ENCODE measurements at places on chromosomes 3 and 15. TPM values are rescaled to one million over a fixed set of nuclear protein-coding genes. Genes with fewer than 3 reads are reported as not detected.

EFCC1 gene
- not detected for polyA plus RNA-seq

PPP4R2 gene
- polyA plus RNA-seq = 19.2 TPM

C15orf61 gene
- 2.6 TPM for polyA plus RNA-seq

TNFSF10 gene
- polyA plus RNA-seq = 22.2 TPM

SLC9C1 gene
- not detected for polyA plus RNA-seq

DNA sequence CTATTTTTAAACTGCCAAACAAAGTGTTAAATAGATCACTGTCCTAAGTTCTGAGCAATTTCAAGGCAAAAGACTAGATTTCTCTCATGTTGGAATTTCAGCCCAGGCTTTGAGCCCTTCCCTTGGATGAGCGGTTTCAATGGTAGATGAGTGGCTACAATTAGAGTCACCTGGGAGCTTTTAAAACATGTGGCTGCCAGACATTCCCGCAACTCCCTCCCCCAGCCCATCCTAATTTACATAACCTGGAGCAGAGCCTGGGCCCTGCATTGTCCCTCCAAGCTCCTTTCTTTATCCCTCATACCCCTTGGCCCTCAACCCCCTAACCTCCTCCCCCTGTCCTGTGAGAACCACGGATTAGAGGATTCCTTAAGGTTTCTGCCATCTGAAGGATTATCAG lies 357.5 kb upstream of the UMPS start:
- H3K4me3 ChIP-seq = no peak overlapping the region
- H3K36me3 ChIP-seq = no peaks in the 10 kb centered on the region
- no peak overlapping the region for H3K27ac ChIP-seq
- no peaks in the 10 kb centered on the region for H3K4me1 ChIP-seq
- no peaks in the 10 kb centered on the region for H3K27me3 ChIP-seq

DNA sequence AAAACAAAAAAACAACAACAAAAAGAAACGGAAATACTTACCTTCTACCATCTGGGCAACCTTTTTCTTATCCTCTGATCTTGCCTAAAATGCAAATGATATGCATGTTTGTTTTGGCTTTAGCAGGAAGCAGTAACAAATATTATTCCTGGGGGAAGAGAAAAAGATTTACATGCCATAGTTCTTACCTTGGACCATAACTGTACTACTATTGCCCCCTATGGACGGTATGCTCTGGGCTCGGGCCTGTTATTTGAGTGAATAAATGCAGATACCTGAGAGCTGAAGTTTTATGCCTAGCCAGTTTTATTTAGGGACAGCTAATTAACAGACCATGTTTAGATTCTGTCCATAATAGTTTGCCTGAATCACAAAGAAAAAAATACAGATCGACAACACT lies 12.6 kb upstream of the STARD5 start:
- no peak overlapping the region for H3K27ac ChIP-seq
- DNase-seq = no peak
- peaks cover 3% of the 10 kb centered on the region for H3K4me1 ChIP-seq
- H3K4me3 ChIP-seq = no peak overlapping the region

DNA sequence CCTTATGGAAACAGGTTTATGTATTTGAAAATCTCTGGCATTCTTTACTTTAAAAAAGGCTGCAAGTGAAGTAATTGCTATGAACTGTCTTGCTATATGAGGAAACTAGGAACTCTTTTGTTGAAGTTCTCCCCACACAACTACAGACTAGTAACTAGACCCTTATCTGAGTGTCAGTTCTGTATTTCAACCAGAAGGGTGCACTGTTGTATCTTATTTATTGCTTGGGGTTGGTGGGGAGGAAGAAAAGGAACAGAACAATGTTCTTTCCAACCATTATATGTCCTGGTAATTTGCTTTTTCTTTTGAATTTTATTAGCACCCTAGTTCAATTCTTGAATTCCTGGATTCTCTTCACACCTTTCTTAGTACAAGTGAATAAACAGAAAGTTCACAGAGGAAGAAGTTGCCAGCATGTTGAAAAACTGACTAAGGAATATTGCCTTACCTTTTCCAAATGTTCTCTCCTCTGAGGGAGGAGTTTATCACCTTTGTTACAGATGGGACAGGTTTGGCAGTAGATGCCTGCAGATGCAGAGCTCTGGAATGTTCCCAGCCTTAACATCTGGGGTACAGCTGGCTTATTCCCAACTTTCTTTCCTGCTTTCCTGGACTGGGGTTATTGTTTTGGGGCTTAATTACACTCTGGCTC lies 162.4 kb upstream of the CFAP20DC start:
- no peaks in the 10 kb centered on the region for H3K27me3 ChIP-seq
- H3K27ac ChIP-seq = peak overlapping the region; percentile 7
- no peak overlapping the region for H3K4me3 ChIP-seq

GRCh38 chr3:57805266-57805665 lies 49.2 kb downstream of the SLMAP start:
- no peaks in the 10 kb centered on the region for H3K27me3 ChIP-seq
- no peak for DNase-seq
- no peaks in the 10 kb centered on the region for H3K36me3 ChIP-seq
- no peak overlapping the region for H3K4me3 ChIP-seq
- peak overlapping the region; percentile 99 for H3K27ac ChIP-seq
- peaks cover 52% of the 10 kb centered on the region for H3K4me1 ChIP-seq

GRCh38 chr3:24043168-24043567 lies 98.1 kb downstream of the NR1D2 start:
- H3K27ac ChIP-seq = no peak overlapping the region
- H3K4me3 ChIP-seq = no peak overlapping the region
- peaks cover 9% of the 10 kb centered on the region for H3K4me1 ChIP-seq
- no peaks in the 10 kb centered on the region for H3K36me3 ChIP-seq
- DNase-seq = no peak

DNA sequence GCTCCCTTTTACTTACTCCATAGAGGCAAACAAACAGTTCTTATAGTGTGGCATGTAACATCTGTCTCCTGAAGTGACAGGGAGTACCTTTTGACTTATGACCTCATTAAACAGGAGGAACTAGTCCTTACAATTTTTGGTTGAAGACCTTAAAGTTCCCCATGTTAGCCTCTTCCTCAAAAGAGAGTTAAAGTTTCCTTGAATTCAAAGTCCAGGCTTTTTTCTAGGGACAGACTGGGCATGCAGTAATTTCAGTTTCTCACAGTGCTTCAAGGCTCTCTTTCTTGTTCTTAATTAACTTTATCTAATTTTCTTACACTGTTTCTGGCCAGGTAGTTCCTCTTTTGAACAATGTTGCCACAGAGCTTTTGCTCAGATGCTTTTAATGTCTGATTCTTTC lies 12.1 kb downstream of the GOLM2 start:
- no peaks in the 10 kb centered on the region for H3K36me3 ChIP-seq
- no peak overlapping the region for H3K4me3 ChIP-seq
- no peak for DNase-seq
- no peaks in the 10 kb centered on the region for H3K27me3 ChIP-seq

DNA sequence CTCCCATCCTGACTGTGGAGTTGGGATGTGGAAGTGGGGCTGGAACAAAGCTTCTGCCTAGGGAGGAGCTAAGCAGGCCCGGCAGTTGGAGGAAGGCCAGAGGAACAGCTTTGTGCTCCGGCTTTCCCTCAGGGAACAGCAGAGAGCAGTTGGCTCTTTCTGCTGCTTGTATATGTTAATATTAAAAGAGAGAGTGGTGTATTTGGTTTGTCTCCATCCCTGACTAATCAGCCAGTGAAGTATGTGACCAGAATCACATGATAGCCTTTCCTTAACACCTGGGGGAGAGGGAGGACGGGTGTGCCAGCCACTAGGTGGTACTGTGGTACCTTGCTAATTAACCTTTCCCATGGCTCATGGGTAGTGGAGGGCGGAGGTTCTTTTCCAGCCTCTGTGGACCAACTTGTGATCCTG lies 10.0 kb downstream of the EIF2B5 start:
- H3K27me3 ChIP-seq = no peaks in the 10 kb centered on the region
- peaks cover 4% of the 10 kb centered on the region for H3K4me1 ChIP-seq
- H3K36me3 ChIP-seq = peaks cover 46% of the 10 kb centered on the region
- H3K27ac ChIP-seq = no peak overlapping the region
- no peak overlapping the region for H3K4me3 ChIP-seq
- peak; percentile 42 for DNase-seq

DNA sequence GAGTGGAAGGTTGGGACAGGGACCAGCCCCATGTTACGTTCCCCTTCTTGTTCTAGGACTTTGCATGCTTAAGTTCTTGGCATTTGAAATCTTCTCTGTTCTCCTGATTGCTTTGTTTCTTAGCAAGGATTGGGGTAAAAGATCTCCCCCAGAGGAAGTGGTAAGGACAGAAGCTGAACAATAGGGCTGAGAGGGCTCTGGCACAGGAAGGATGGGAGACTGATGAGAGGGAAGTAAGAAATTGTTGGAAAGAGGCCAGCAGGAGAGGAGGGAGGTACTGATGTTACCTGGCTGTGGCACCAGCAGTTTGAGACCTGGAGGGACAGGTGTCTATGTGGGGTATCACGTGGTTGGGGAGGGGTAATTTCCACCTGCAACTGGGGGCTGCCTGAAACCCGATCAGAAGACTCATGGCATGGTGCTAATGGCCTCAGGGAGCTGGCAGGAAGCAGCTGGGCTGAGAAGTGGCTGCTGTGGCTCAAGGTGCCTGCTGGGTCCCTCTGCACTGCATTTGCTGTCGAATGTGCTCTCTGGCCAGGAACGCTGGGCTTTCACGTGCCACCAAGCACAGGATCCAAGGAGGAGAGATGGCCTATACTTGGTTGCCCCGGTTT lies 108.4 kb downstream of the LSM3 start:
- H3K36me3 ChIP-seq = no peaks in the 10 kb centered on the region
- no peaks in the 10 kb centered on the region for H3K27me3 ChIP-seq
- H3K4me3 ChIP-seq = no peak overlapping the region
- H3K27ac ChIP-seq = no peak overlapping the region
- no peak for DNase-seq
- H3K4me1 ChIP-seq = peaks cover 4% of the 10 kb centered on the region

- no peaks in the 10 kb centered on the region for H3K27me3 ChIP-seq
- no peaks in the 10 kb centered on the region for H3K36me3 ChIP-seq
- H3K27ac ChIP-seq = peak overlapping the region; percentile 13
- H3K4me3 ChIP-seq = no peak overlapping the region
Measured at GRCh38 chr15:59333401-59334075, 39.1 kb downstream of the MYO1E start.

GRCh38 chr15:100330221-100330620 lies 11.6 kb downstream of the ADAMTS17 start:
- no peaks in the 10 kb centered on the region for H3K36me3 ChIP-seq
- no peak overlapping the region for H3K4me3 ChIP-seq
- no peak overlapping the region for H3K27ac ChIP-seq
- peaks cover 8% of the 10 kb centered on the region for H3K27me3 ChIP-seq
- H3K4me1 ChIP-seq = no peaks in the 10 kb centered on the region

GRCh38 chr3:141019244-141019643 lies 31.9 kb upstream of the SPSB4 start:
- no peaks in the 10 kb centered on the region for H3K27me3 ChIP-seq
- no peak overlapping the region for H3K27ac ChIP-seq
- no peak for DNase-seq
- H3K4me3 ChIP-seq = no peak overlapping the region
- H3K36me3 ChIP-seq = no peaks in the 10 kb centered on the region

- no peak overlapping the region for H3K27ac ChIP-seq
- H3K27me3 ChIP-seq = no peaks in the 10 kb centered on the region
- no peaks in the 10 kb centered on the region for H3K36me3 ChIP-seq
- peaks cover 12% of the 10 kb centered on the region for H3K4me1 ChIP-seq
Measured at GRCh38 chr3:144142151-144142840, 170.7 kb downstream of the DIPK2A start.

GRCh38 chr3:134145183-134145582 lies 105.5 kb downstream of the RYK start:
- H3K27ac ChIP-seq = no peak overlapping the region
- DNase-seq = no peak
- peaks cover under 1% of the 10 kb centered on the region for H3K36me3 ChIP-seq
- no peaks in the 10 kb centered on the region for H3K4me1 ChIP-seq
- no peaks in the 10 kb centered on the region for H3K27me3 ChIP-seq
- H3K4me3 ChIP-seq = no peak overlapping the region

GRCh38 chr3:185076219-185076618 lies 76.6 kb downstream of the C3orf70 start:
- no peak overlapping the region for H3K4me3 ChIP-seq
- DNase-seq = no peak
- H3K27me3 ChIP-seq = no peaks in the 10 kb centered on the region
- no peaks in the 10 kb centered on the region for H3K36me3 ChIP-seq
- no peak overlapping the region for H3K27ac ChIP-seq

DNA sequence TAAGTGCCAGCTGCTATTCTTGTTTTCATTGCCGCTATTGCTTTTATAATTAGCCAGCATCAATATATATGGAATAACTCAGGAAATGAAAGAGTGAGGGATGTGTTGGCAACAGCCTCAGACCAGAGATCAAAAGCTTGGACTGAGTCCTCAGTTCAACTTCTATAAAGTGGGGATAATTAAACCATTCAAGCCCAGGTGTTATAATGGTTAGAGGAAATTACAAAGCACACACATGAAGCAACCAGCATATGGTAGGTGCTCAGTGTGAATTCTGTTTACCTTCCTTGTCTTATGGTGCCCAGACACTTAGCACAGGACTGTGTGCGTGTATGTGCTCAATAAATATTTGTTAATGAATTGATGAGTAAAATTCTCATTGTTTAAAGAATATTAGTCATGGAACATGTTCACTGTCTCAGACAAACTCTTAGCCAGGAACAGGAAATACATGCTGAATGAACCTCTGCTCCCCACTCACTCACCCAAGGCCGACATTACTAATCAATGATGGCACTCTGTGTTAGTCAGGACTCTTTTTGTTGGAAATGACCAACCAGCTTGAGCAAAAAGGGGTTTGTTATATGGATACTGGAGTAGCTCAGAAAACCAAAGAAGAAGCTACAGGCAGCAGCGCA lies 16.7 kb upstream of the CCDC174 start:
- no peak for DNase-seq
- H3K4me3 ChIP-seq = no peak overlapping the region
- H3K4me1 ChIP-seq = peaks cover 14% of the 10 kb centered on the region
- no peaks in the 10 kb centered on the region for H3K36me3 ChIP-seq
- no peaks in the 10 kb centered on the region for H3K27me3 ChIP-seq

DNA sequence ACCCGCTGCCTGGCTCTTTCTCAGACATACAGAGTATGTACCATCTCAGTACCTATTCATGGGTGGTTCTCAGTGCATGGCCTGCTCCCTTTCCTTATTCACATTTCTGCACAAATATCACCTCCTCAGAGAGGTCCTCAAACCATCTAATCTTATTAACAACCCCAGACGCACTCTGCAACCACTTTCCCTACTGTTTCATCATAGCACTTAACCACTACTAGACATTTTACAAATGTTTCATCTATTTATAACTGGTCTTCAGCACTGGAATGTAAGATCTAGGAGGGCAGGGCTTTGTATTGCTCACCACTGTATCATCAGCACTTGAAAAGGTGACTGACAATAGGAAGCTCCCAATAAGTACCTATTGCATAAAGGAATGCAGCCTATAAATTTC lies 45.1 kb downstream of the TNIK start:
- H3K27me3 ChIP-seq = no peaks in the 10 kb centered on the region
- H3K36me3 ChIP-seq = no peaks in the 10 kb centered on the region
- peak; percentile 49 for DNase-seq

GRCh38 chr15:93671387-93671943 lies 559.9 kb upstream of the MCTP2 start:
- H3K4me1 ChIP-seq = no peaks in the 10 kb centered on the region
- DNase-seq = no peak
- H3K27me3 ChIP-seq = no peaks in the 10 kb centered on the region
- no peak overlapping the region for H3K4me3 ChIP-seq
- no peak overlapping the region for H3K27ac ChIP-seq
- H3K36me3 ChIP-seq = no peaks in the 10 kb centered on the region

GRCh38 chr3:69178838-69179739 lies 56.7 kb upstream of the LMOD3 start:
- peak overlapping the region; percentile 98 for H3K27ac ChIP-seq
- DNase-seq = peak; percentile 41
- H3K36me3 ChIP-seq = peaks cover 45% of the 10 kb centered on the region
- no peak overlapping the region for H3K4me3 ChIP-seq
- H3K27me3 ChIP-seq = no peaks in the 10 kb centered on the region
- H3K4me1 ChIP-seq = peaks cover 26% of the 10 kb centered on the region
